Activated CD8-positive, alpha-beta memory T cell treated with anti-CD3 and anti-CD28 coated beads for 48 hours (primary cell): ENCODE measurements at places on chromosomes 5 and 9.

- DNase-seq = no peak
Measured at GRCh38 chr5:88948746-88949600, 66.0 kb upstream of the MEF2C start.

- no peak for DNase-seq
Measured at GRCh38 chr5:82276800-82277612, 1.1 kb downstream of the RPS23 start.

GRCh38 chr9:31335529-31336234, 1048.8 kb upstream of the ACO1 start:
- DNase-seq = no peak

- DNase-seq = no peak
Measured at GRCh38 chr5:178786859-178787499, 56.5 kb upstream of the ZNF354A start.

GRCh38 chr5:98602534-98603112, 170.8 kb upstream of the RGMB start:
- no peak for DNase-seq

GRCh38 chr5:56676091-56676768, 139.1 kb upstream of the MAP3K1 start:
- no peak for DNase-seq

DNA sequence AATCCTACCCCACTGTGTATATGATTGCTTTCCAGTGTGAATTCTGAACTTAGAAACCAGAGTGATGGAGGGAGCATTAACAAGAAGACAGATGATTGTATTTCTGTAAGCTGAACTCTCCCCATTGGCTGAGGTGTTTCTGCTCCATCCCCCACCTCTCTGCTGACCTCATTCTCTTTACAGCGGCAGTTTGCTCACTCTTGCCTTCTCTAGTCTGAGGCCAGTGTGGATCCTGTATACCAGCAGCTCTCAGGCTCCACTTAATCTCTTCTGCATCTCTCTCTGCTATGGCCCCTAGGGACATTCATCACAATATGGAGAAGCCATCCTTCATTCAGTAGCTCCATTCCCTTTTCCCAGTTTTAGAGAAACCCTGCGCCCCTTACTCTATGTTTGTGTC, 358.8 kb downstream of the MAN2A1 start:
- DNase-seq = no peak

- DNase-seq = no peak
Measured at GRCh38 chr5:71830681-71831539, 111.8 kb downstream of the CARTPT start.
